ENCODE measurements at places on chromosomes 2 and 18. TPM values are rescaled to one million over a fixed set of nuclear protein-coding genes. Genes with fewer than 3 reads are reported as not detected.

DNA sequence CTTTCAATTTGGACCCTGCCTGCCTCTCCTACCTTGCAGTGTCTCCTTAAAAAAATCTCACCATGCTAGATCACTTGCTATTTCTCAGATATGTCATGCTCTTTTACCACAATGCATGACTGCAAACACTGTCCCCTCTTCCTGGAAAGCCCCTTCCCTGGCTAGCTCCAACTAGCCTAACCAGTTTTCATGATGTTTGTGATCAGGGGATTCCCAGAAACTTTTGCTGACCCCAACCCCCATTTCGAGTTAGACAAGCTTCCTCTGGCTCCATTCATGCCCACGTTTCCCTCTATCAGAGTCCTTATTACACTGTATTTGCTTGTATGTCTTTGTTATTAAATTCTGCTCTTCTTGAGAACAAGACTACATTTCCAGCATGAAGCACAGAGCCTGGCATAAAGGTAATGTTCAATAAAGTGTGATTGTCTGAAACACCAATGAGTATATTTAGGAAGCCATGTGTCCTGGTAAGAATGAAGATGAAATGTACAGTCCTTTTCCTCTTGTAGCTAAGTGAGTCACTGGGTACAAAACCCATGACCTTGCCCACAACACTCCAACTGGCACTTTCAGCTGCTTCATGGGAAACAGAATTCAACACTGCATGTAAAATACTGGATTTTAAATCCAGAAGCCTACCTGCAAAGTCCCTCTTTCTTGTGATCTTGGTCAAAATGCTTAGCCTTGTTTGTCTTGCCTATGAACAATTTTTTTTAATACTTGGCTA, 62.0 kb upstream of the ATL2 start:
- no peak for DNase-seq

GRCh38 chr18:9827793-9828505, 57.8 kb upstream of the TXNDC2 start:
- no peak for DNase-seq

GRCh38 chr2:174662859-174663258, 65.3 kb upstream of the WIPF1 start:
- DNase-seq = no peak

- DNase-seq = no peak
Measured at GRCh38 chr2:197223451-197223850, 87.1 kb downstream of the ANKRD44 start.

- DNase-seq = no peak
Measured at GRCh38 chr2:189959450-189959849, 103.1 kb downstream of the MSTN start.

DNA sequence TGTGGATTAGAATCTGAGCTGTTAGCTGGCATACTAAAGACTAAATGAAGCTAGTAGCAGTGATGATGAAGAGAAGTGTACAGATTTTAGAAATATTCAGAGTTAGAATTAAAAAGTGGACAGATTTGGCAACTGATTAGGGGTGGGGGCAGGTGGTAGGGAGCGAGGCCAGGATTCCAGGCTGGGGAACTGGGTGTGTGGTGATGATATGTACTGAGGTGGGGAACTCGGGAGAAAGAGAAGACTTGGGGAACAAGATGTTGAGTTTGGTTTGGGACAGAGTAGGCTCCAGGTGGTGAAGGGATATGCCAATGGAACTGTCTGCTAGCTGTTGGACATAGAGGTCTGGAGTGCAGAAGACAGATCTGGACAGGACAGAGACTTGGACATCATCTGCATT, 9.2 kb upstream of the CYP26B1 start:
- no peak for DNase-seq

DNA sequence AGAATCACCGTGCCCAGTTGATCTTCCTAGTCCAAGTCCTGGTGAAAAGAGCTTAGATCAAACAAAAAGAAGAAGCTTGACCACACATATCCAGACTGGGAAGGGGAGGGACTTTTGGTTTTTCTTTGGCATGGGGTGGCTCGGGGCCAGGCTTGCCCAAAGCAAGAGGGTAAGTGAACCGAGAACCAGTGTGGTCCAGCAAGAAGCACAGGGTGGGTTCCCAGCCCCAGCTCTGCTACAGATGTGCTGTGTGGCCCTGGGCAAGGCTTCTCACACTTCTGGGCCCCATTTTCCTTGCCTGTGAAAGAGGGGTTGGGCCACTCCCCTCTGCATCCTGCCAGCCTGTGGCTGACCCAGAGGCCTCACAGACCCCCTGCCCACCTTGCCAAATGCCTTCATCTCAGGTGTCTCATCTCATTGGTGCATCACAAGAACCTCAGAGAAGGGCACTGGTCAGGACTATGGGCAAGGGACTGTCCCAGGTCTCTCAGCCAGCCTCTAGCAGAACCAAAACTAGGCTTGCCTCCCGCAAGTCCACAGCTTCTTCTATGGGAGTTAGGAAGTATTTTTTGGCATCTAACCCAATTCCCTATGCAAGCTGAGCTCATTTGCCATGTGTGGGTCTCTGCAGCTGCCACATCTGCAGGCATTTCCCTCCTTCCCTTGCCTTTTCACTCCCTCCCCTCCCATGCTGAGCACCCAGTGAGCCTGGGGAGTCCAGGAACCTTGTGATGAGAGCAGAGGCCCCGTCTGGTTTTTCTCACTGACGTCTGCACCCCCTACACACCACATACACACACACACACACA, 6.9 kb downstream of the ATP6V1B1 start:
- DNase-seq = no peak

Gene CCDC74A
- total RNA-seq = 3.7 TPM

Gene PDE11A
- total RNA-seq = 3.2 TPM

Gene ANTXR1
- 18.6 TPM for total RNA-seq

Gene LAMA1
- 20.8 TPM for total RNA-seq

Gene UGT1A10
- 43.9 TPM for total RNA-seq

Gene TMEM17
- total RNA-seq = 0.61 TPM

Gene OST4
- total RNA-seq = 245 TPM

Gene COL6A3
- 194 TPM for total RNA-seq

Gene MERTK
- 13.7 TPM for total RNA-seq

All from mucosa of descending colon (tissue), 3 donors.